ENCODE measurements at places on chromosomes 3 and 15. TPM values are rescaled to one million over a fixed set of nuclear protein-coding genes. Genes with fewer than 3 reads are reported as not detected.

DNA sequence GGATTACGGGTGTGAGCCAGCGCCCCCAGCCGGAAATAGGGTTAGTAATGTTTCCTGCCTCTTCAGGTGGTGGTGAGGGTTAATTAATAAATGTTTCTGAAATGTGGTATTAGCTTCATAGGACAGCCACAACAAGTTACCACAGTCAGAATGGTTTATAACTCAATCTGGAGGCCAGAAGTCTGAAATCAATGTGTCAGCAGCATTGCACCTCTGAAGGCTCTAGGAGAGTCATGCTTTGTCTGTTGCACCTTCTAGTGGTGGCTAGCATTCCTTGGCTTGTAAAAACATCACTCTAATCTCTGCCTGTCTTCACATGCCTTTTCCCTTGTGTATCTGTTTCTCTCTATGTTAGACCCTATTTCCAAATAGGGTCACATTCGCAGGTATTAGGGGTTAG is 7.8 kb upstream of the RPSA start:
- no peak for DNase-seq

KBTBD13 gene
- not detected for polyA plus RNA-seq

- no peak for DNase-seq
These were observed 45.9 kb upstream of the CP start for GRCh38 chr3:149267565-149267964.

CLEC3B gene
- polyA plus RNA-seq: not detected

- peak; percentile 62 for DNase-seq
These were observed at the start of gene MYLK for GRCh38 chr3:123884203-123884831. Gene MYLK (minus strand): TSS chr3:123884332. CDS start chr3:123793841, 90,491 bp downstream.

Data from CD4-positive, CD25-positive, alpha-beta regulatory T cell (primary cell).